ENCODE measurements at places on chromosomes 7 and 10.
A peak's percentile ranks its signal among the peaks of the same experiment; 100 is the strongest.

GRCh38 chr7:106126170-106126938 is 14.2 kb upstream of the SYPL1 start:
- peak; percentile 41 for DNase-seq

DNA sequence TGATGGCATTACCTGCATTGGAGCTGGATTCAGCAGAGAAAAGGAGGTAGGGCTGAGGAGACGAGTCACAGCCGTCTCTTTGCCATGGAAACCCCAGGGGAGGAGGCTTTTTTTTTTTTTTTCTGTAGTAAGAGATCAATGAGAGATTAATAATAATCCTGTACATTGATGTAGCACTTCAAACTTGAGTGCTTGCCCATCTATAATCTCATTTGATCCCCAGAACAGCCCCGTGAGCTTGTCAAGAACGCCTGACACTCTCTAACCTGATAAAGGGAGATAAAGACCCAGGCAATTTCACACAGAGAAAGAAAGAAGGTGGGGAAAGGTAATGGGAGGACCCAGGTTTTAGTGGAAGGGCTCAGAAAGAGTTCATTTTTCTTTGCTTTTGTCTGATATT is 195.2 kb upstream of the FOXK1 start:
- DNase-seq = no peak

DNA sequence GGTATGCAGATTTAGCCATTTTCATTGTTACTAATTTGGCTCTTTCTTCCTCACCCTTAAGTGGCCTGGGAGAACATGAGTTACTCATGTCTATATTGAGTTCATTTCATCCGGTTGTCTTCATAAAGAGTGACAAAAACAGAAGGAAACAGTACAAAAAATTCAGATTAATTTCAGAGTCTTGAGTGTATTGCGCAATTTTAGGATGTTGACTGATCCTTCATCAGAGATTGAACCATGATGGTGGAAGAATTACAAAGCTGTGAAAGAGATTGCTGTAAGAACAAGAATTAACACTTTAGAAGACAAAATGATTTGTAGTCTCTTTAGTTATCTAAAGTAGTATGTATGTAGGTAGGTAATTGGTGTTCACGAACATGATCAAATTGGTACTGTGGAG is 194.0 kb upstream of the PPP1R3A start:
- DNase-seq = no peak

DNA sequence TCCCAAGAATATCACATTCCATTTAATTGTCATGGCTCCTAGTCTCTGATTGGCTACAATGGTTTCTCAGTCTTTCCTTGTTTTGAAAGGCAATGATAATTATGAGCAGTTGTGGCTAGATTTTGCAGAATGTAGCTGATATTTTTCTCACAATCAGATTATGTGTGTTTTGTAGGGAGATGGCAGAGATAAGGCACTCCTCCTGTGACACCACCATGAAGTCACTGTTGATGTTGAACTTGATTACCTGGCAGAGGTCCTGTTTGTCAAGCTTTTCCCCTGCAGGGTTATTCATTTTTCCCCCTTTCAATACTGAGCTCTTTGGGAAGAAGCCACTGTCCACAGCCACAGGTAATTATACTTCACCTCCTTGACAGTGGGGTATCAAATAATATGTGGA is 602.9 kb upstream of the PFKP start:
- no peak for DNase-seq

GRCh38 chr10:118403967-118404366 is 61.8 kb upstream of the FAM204A start:
- no peak for DNase-seq

GRCh38 chr7:155660059-155660757 is 15.7 kb downstream of the RBM33 start:
- DNase-seq = peak; percentile 66

DNA sequence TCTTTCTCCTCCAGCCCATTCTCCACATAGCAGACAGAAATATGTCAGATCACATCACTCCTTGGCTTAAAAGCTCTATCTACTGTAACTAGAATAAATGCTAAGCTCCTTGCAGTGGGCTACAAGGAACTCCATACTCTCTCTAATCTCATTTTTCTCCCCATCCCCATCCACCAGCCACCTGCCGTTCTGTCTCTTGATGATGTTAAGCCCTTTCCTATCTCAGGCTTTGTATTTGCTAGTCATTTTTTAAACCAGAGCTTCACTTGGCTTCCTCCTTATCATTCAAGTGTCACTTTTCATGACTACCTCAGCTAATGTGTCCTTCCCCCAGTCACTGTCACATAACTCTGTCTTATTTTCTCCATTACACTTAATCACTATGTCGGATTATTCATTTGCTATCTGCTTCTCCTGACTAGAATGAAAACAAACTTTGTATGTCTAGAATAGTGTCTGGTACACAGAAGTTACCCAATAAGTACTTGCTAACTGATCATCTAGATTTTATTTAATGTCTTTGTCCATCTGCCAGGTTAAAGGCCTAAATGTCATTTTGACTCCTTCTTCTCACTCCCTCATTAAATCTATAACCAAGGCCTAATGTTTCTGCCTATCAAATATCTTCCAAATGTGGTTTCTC is 87.2 kb upstream of the RPA3 start:
- no peak for DNase-seq

DNA sequence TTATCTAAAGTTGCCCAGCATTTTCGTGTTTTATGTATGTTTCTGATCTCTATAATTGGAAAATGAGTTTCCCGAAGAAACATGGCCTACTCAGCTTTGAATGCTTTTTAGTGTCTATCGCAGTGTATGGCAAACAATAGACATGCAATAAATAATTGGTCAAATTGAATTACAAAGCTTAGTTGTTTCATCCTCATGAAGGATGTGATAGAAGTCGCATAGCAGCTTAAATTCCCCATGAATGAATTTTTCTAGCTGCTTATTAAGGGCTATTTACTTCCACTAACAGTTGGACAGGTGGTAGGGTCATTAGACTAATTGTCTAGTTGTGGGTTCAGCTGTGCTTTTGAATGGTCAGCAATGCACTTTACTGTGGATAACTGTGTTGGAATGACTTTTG is 467.3 kb upstream of the MBL2 start:
- DNase-seq = no peak

- DNase-seq = no peak
These were observed 75.5 kb downstream of the PIP4K2A start for GRCh38 chr10:22638863-22639262.

- DNase-seq = no peak
These were observed 371.2 kb upstream of the LRRN3 start for GRCh38 chr7:110719741-110720140.

DNA sequence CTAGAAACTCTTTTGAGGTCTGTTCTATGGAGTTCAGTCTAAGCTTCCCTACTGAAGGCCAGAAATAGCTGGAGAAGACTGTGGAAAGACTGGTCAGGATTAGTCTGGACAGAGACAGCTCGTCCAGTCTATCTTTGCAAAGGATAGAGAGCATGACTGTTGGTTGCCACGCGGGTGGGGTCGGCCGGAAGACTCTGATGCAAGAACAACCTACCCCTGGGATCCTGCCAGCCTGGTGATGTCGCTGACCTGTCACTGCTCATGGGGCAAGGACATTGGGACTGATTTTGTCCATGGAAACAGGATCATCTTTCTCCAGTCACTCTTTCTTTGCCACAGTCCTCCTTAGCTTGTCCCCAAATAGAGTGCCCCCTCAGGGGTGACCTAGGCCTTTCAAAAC is 337.6 kb upstream of the NPSR1 start:
- no peak for DNase-seq

DNA sequence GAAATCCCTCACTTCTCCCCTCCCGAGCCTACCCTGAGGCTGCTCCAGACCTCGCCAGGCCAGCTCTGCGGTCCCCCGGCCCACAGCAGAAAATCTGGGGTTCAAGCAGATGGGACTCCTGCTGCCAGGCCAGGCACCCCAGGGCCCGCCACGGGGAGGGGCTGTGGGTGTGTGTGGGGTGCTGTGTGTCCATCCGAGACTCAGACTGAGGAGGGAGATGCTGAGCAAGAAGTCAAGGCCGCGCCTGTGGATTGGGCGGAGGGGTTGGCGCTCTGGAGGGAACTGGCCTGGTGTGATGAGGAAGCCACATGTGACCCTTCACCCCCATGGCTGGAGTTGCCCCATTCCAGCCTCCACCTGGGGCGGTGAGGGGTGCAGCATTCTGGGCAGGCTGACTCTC is 51.1 kb downstream of the YKT6 start:
- no peak for DNase-seq

- DNase-seq = peak; percentile 15
These were observed 89.7 kb upstream of the FAM20C start for GRCh38 chr7:102721-103120.

DNA sequence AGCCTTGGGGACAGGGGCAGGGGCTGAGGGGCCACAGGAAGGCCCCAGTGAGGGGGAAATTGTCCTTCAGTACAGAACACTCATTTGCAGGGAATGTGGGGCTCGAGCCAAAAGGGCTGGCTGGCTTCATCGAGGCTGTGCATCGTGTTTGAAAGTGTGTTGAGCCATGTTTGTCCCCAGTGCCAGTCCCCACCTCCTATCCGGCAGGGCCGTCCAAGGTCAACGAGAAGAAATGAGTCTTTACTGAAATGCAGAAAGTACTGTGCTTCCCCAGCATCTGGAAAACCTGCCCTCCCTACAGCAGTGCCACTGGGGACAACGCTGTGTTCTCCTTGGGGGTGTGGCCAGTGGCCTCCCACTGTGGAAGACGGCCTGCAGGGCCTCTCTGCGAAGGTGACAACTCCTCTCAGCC is 214.1 kb downstream of the KLF6 start:
- DNase-seq = no peak

DNA sequence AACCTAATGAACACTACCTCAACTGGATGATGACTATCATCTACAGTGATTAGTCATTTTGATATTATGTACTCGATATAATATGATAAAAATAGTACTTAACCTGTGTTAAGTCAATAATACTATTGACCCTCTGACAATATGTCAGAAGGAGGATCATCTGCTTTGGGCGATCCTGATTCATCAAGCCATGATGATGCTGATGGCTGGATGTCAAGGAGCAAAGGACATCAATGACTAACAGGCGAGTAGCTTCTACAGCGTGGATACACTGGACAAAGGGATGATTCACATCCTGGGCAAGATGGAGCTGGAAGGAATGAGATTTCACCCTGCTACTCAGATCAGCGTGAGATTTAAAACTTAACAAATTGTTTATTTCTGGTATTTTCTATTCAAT is 94.4 kb upstream of the SKAP2 start:
- no peak for DNase-seq

GRCh38 chr10:108753326-108753725 is 1170.0 kb downstream of the XPNPEP1 start:
- DNase-seq = no peak

DNA sequence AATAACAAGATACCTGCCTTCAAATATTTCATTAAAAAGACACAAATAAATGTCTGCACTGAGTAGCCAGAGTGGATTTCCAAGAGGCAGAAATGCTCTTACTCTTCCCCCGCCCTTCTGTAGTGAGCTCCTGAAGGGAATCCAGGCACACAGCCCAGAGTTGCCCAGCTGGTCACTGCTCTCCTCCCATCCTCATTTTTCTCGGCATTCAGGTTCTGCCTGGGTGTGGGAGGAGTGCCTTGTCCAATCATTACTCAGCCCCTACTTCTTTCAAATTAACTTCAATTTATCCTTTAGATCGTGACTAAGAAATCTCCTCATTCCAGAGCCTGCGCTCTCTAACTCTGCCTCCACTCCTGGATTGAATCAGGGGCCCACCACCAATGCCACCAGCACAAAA is 12.2 kb downstream of the CCDC6 start:
- no peak for DNase-seq

GRCh38 chr7:144834641-144835144 is 1.2 kb downstream of the TPK1 start:
- DNase-seq = peak; percentile 61

All from activated CD4-positive, alpha-beta T cell treated with anti-CD3 and anti-CD28 coated beads, Interleukin-2, Interleukin-6, amounts not matched to agents 100 ng/mL and 50 ng/mL, durations not matched to agents 16 hours and 8 hours (primary cell).